ENCODE measurements at places on chromosomes 7 and 10.

- DNase-seq = no peak
Measured at GRCh38 chr10:99858849-99859248, 76.4 kb downstream of the ABCC2 start.

DNA sequence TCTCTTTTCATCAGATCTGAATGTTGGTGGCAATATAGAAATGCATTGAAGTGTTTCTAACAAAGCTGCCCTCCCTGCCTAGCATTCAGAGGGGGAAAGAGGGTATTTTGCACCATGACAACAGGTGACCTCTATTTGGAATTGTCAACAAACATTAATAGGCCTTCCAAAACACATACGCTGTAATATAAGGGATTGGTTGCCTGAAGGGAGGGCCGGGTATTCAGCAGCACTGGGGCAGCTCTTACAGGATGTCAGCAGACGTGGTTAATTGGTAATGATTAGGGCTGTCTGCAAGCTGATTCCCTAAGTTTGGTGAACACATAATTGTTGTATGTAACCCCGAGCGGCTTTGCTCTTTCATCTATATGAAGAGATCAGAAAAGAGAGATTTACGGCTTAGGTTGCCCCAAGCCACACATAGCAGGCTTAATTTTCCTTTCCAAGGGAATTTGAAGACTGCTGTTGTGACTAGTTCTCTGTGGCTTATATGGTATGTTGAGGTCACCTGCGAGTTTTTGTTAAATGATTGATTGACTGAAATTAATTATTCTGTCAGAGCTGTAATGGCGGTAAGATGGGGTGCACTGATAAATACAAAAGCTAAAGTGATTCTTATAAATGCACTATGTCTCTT lies 759.3 kb downstream of the LRMDA start:
- DNase-seq = no peak

DNA sequence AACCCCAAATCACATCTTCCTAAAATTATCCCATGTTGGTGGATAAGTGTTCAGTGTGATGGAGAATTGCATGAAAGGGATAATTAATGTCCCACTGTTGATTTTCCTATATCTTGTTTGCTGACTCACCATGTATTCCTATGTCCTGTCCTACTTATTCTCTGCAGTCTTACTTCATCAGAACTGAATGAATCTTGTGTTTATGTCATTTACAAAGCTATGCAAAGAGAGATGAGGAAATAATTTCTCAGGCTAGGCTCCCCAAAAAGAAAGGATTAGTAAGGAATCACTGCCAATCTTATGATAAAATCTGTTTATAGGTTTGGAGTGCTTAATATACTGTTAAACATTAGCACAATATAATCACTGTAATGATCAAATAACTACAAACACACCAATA lies 360.8 kb downstream of the CRPPA start:
- no peak for DNase-seq

- no peak for DNase-seq
Measured at GRCh38 chr7:69896121-69896520, 297.8 kb downstream of the AUTS2 start.

DNA sequence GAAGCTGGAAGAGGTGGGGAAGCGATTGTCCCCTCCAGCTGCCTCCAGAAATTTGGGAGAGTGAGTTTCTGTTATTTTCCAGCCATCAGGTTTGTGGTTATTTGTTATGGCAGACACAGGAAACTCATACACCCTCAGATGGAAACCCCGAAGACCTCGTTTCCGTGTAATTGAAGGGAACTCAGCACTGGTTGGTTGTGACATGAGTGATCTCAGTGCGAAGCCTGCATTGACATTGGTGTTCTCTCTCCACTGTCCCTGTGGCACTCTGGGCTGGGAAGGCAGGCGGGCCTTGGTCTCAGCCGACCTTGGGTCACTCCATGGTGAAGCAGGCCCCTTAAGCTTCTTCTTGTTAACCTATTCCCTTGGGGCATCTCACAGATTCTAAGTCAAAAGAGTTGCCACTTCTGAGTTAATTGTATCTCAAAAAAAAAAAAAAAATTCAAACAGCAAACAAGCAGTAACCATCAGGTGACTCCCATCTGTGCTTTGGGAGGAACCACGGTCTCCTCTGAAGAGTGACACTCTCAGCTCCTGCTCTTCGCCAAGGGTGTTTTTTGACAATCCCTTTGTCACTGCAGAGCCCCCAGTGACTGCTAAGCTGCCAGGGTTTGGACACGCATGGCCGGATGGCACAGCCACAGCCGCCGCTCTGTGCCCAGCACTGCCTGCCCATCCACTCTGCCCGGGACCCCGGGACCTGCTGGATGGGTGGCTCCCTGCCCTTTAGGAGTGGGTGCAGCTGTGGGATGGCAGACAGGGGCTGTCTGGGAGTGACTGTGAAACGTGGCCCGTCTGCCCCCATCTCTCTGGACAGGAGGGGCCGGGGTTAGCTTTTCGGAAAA lies 233.6 kb downstream of the PRPF18 start:
- no peak for DNase-seq

GRCh38 chr10:50558371-50558770 lies 65.4 kb downstream of the SGMS1 start:
- no peak for DNase-seq

DNA sequence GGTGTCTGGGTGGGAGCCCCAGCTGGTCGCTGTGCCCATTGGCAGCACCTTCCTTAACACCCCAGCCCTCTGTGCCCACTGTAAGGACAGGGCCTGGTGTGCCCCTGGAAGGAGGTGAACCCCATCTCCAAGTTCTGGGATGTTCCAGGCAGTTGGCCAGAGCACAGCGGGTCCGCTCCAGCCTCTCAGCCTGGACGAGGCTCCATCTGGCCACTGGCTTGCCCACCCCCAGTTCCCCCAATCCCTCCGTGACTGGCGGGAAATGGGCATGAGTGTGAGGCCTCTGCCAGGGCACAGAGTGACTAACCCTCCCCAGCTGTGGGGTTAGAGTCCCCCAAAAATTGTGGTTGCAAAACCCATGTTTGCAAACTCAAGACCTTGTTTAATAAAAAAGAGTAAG lies 15.6 kb downstream of the GRIFIN start:
- no peak for DNase-seq

DNA sequence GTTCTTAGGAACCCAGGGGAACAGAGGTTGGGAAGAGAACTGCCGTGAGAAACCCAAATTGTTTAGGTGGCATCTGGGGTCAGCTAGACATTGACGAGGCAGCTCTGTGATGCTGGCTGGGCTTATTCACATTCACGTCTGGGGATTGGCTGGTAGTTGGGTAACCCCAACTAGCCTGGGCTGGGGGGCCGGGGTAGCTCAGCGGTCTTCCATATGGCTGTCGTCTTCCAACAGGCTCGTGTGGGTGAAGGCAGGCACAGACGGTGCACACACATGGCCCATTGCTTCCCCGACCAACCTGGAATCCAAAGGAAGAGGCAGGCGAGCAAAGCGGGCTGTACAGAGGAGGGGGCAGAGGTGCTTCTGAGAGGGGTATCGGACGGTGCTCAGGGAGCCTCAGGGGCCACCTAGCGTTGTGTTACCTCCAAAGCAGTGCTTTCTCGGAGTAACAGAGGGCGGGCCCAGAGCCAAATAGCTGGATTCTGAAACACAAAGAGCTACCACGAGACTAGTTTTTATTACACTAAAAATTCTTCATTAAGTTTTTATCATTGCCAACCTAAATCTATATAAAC lies 34.5 kb downstream of the MKI67 start:
- DNase-seq = peak; percentile 48

- no peak for DNase-seq
Measured at GRCh38 chr7:115721293-115722217, 309.0 kb downstream of the TFEC start.

DNA sequence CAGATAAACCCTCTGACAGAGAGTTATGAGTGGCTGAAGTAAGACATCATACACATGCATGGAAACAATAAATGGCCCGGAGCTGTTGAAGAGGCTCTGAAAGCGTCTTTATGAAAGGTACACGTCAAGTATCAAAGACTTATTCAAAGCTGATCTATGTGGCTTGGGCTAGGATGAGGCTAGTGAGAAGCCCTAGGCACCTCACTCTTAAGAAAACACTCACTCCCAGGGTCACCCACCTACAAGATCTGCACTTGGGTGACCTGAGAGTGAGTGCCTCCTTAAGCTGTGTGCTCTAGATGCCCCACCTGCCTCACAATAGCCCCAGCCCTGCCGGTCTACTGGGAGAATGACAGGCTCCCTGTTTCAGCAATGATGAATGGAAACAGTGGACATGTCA lies 1.1 kb upstream of the GIMAP1 start:
- no peak for DNase-seq

DNA sequence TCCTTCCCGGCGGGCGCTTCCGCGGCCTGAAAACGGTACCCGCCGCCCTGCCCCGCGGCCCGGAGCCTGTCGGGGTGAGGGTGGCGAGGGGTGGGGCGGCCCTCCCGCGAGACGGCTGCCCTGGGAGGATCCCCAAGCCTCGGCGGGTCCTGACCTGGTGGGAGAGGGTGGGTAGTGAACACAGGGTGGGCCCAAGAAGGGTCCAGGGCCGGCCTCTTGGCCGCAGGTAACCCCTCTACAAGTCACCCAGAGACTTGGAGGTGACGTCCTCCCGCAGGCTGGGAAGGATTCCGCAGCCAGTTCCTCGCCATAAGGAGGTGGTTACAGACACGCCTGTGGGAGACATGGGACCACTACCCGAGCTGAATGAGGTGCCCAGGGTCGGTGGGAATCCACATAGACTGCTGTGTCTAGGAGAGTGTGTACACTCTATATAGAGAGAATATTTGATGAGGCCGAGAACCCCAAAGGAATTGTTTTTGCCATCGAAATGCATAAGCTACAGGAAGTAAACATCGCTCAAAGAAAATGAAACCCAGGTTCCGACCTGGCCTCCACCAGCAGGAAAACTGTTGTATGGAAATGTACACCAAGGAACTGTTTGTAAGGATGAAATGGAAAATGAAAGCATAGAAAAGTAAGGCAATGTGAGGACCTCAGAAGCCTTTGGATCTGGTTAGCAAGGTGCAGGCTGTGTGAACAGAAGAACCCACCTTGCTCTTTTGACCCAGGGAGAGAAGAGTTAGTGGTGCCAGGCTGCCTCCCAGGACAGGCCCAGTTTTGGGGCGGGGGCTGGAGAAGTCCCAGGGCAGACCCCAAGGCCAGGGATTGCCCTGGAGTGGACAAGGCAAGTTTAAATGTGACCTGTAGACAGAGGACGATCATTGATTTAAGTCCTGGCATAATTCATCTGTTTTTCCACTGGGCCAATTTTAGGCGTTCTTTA lies 659 bp downstream of the OPTN start:
- no peak for DNase-seq

DNA sequence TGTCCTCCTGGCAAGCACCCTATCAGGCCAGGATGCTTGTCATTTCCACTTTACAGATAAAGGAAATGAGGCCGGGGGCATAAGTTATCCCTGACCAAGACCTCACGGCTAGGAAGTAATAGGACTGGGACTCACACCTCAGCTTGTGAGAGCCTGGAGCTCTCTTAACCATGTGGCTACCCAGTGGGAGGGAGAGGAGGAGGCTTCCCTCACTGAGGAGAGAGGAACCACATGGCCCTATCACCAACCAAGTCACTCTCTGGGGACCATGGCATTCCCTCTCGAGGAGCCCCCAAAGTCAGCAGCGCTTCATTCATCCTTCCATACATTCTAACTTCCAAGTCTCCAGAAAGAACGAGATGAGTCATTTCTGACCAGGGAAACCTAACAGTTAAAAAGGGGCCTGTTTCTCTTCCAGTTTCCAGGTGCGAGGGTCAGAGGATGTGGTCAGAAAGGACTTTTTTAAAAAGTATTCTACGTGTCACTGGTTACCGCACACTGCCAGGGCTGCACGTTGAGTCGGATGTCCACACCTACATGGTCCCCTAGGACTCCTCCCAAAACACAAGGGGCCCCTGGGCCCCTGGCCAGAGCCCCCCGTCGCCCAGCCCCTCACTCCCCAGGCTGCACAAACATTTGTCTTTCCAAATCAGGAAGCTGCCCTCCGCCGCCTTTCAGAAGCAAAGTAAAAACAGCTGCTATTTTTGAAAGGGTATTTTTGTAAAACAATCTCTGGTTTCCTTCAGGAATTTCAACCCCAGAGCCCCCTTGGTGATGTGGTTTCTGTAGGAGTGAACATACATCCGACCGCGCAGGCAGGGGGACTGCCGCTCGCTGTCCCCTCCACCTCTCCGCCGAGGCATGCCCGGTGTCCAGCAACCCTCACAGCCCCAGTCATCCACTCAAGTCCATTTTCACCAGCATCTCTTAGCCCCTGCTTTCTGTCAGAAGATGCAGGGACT lies 128.2 kb upstream of the CHST15 start:
- DNase-seq = peak; percentile 48

- DNase-seq = no peak
Measured at GRCh38 chr7:156746891-156747290, 106.3 kb downstream of the RNF32 start.

DNA sequence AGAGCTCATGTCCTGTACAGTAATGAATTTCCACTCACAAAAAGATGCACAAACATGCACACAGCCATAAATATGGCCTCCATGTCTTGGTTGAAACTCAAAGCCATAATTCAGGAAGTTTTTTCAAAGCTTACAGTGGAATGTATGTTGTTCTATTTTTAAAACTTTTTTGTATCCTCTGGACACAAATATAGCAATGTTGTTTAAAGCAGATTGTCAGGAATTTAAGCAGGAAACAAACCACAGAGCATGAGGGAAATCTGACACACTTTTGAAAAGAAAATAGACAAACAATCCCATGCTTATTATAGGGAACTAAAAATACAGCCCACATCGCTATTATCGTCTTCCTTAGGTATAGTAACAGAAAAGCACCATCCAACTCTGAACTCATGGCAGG lies 21.5 kb downstream of the LRRN3 start:
- no peak for DNase-seq

- DNase-seq = peak; percentile 50
Measured at GRCh38 chr7:43647673-43648472, 65.0 kb downstream of the STK17A start.

GRCh38 chr7:73595358-73595757 lies 17.0 kb upstream of the TBL2 start:
- no peak for DNase-seq

GRCh38 chr7:108001764-108002725 lies 916 bp downstream of the LAMB1 start:
- DNase-seq = no peak

Measured in Karpas-422 (cell line).